ENCODE measurements at places on chromosomes 4 and X.

GRCh38 chr4:82372517-82373485, 990 bp downstream of the HNRNPD start:
- DNase-seq: peak; percentile 74
- peaks cover 57% of the 10 kb centered on the region for H3K4me1 ChIP-seq
- no peaks in the 10 kb centered on the region for H3K27me3 ChIP-seq
- peak overlapping the region; percentile 93 for H3K4me3 ChIP-seq

- no peaks in the 10 kb centered on the region for H3K4me1 ChIP-seq
- H3K27me3 ChIP-seq: peaks cover 6% of the 10 kb centered on the region
- H3K4me3 ChIP-seq: no peak overlapping the region
- no peak for DNase-seq
- no peaks in the 10 kb centered on the region for H3K36me3 ChIP-seq
Measured at GRCh38 chrX:98523521-98523920, 1639.8 kb downstream of the RPA4 start.

DNA sequence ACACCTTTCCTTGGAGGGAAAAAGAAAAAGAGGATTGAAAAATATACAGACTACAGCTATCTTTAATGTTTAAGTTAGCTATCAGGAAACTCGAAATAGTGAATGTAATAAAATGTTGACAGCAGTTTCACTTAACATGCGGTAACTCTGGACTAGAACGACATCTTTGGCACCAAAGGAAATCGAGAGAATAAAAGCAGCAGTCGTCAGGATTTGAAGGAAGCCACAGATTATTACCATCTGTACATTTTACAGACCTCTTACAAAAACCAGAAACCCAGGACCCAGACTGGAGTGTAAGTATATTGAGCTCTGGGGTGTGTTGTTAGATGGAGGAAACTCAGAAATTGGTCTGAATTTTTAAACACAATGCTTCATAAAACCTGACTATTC, 51.6 kb upstream of the STOX2 start:
- no peaks in the 10 kb centered on the region for H3K36me3 ChIP-seq
- no peaks in the 10 kb centered on the region for H3K4me1 ChIP-seq
- H3K4me3 ChIP-seq: no peak overlapping the region
- no peak overlapping the region for H3K27ac ChIP-seq

DNA sequence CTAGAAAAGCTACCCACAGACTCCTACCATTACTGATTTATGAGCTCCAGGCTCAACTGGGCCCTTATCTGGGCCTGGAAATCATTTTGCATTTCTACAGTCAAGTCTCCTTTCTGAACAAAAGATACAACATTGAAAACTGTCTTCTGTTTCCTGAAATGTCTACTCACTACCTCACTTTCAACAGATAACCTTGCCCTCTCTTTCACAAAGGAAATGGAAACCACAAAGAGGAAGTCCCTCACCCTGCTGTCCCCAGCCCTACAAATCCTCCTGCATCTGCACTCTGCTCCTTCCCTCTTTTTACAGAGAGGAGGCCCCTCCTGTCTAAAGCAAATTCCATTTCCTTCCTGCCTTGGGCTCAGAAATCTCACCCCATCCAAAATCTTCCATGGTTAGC, 24.8 kb upstream of the CYBB start:
- H3K4me3 ChIP-seq: no peak overlapping the region
- H3K27ac ChIP-seq: no peak overlapping the region
- H3K4me1 ChIP-seq: no peaks in the 10 kb centered on the region
- H3K27me3 ChIP-seq: peaks cover 5% of the 10 kb centered on the region
- DNase-seq: peak; percentile 20

DNA sequence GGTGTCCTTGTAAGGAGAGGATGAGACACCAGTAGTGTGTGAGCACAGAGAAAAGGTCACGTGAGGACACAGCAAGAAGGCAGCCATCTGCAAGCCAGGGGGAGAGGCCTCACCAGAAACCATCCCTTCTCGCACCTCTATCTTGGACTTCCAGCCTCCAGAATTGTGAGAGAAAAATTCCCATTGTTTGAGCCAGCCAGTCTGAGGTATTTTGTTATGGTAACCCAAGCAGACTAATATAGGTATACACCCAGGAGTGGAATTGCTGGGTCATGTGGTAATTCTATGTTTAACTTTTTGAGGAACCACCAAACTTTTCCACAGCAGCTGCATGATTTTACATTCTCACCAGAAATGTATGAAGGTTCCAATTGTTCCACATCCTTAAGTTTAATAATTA, 25.6 kb downstream of the ZDHHC9 start:
- no peak for DNase-seq
- no peaks in the 10 kb centered on the region for H3K4me1 ChIP-seq
- peaks cover 1% of the 10 kb centered on the region for H3K36me3 ChIP-seq

- H3K36me3 ChIP-seq: no peaks in the 10 kb centered on the region
- H3K4me1 ChIP-seq: no peaks in the 10 kb centered on the region
- no peak overlapping the region for H3K27ac ChIP-seq
- H3K27me3 ChIP-seq: no peaks in the 10 kb centered on the region
- no peak for DNase-seq
Measured at GRCh38 chrX:125544031-125544660, 224.5 kb downstream of the TEX13C start.

GRCh38 chrX:66163849-66164411, at the start of gene HEPH:
Gene HEPH, plus strand, starts transcription at chrX:66164247. Its CDS starts 6,324 bp downstream, at chrX:66170571.
- peaks cover 2% of the 10 kb centered on the region for H3K36me3 ChIP-seq
- no peak within 1 kb of the TSS for H3K4me3 ChIP-seq
- H3K27ac ChIP-seq: no peak within 1 kb of the TSS
